ENCODE measurements at places on chromosomes 12 and 14.

DNA sequence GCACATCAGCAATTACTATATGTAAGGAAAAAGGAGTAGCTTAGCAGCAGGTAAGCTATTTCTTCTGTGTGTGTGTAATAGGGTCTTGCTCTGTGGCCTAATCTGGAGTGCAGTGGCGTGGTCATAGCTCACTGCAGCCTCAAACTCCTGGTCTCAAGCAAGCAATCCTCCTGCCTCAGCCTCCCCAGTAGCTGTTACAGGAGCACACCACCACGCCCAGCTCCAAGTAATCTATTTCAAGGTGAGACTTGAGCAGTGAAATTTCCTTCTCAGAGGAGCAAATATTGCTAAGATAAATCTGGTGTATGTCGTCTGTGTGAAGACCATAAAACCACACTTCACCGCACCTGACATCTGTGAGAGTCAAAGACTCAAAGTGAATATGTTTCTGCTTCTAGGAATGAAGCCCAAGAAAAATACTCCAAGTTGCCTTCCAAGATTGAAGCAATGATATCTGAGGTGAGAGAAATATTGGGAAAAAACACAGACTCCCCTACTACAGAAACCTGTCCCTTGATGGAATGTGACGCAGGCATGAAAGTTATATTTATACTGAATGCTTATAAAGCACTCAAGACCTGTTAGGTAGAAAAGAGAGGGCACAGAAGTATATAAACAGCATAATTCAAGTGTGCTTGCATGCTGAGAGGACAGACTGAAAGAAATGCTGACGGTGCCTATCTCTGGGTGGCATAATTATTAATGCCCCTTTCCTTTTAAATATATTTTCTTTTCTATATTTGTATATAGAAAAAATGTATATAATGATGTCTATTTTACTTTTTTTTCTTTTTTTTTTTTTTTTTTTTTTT lies 2.5 kb upstream of the SELPLG start:
- DNase-seq, result no peak

- no peak for DNase-seq
Measured at GRCh38 chr12:11763760-11764520, 114.5 kb downstream of the ETV6 start.

DNA sequence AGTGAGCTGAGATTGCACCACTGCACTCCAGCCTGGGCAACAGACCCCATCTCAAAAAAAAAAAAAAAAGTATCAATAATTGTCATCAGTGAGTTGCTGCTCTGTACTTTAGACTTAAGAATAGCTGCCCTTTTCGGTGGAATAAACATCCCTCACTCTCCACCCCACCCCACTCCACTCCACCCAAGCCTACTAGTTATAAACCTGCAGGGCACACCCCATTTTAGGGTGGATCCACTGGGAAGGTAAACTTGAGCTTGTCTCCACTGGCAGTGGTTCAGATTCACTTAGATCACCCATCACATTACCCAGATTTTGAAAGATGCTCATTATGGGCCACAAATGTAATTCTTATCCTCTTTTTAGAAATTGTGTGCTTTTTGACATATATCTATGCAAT lies 106.4 kb downstream of the GPR135 start:
- DNase-seq, result no peak

- DNase-seq, result no peak
Measured at GRCh38 chr12:81294325-81295190, 216.7 kb downstream of the ACSS3 start.

DNA sequence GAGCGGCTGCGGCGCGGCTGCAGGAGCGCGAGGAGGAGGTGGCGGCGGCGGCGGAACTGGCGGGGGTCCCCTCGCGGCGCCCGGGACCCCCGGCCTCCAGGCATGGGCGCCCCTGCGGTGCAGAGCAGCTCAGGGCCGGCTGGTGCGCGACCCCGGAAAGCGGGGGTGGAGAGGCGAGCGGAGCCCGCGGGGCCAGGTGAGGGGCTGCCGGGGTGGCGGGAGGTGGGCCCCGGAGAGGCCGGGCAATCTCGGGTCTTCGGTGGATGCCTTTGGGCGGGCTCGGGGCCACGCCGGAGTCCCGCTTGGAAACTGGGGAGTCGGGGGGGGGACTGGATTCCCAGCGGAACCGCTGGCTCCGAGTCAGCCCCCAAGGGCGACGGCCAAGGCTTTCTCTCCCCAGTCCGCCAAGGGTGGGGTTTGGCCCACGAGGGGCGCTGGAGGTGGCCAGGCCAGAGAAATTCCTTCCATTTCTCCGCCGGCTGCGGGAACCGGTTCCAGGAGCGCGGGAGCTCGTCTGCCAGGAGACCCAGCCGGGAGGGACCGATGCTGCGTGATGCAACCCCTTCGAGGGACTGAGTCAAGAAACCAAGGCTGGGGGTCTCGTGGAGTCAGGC lies 13.9 kb upstream of the NR4A1 start:
- no peak for DNase-seq

- no peak for DNase-seq
Measured at GRCh38 chr14:96364962-96365361, 1.6 kb downstream of the GSKIP start.

DNA sequence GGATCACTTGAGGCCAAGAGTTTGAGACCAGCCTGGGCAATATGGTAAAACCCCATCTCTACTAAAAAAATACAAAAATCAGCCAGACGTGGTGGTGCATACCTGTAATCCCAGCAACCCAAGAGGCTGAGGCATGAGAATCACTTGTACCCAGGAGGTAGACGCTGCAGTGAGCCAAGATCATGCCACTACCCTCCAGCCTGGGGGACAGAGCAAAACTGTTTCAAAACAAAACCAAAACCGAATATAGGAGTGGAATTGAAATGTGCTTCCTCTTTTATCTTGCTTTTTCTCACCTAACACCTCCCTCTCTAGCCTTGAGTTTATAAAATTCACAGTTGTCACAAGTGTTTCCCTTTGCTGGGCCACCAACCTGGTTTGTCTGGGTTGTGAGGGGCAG lies 181.9 kb downstream of the PAH start:
- no peak for DNase-seq

GRCh38 chr12:123723011-123723410 lies 10.9 kb downstream of the ATP6V0A2 start:
- DNase-seq, result no peak

GRCh38 chr14:82626156-82627066 lies 1092.8 kb upstream of the SEL1L start:
- no peak for DNase-seq

DNA sequence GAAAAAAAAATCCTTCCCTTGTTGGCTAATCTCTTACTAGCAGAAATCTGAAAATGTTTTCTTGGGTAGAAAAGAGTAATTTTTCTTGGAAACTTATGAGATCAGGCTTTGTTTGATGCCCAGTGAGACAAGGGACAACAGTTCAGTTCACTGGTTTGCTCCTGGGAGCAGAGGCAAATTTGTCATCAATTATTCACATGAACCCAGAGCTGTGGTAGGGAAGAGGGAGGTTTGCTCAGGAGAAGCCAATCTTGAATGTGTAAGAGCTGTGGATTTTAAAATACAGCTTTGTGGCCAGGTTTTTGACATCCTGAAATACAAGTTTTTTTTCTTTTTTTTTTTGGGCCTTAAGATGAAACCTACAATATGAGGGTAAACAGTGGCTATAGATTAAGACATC lies 426.6 kb downstream of the ATP23 start:
- no peak for DNase-seq

DNA sequence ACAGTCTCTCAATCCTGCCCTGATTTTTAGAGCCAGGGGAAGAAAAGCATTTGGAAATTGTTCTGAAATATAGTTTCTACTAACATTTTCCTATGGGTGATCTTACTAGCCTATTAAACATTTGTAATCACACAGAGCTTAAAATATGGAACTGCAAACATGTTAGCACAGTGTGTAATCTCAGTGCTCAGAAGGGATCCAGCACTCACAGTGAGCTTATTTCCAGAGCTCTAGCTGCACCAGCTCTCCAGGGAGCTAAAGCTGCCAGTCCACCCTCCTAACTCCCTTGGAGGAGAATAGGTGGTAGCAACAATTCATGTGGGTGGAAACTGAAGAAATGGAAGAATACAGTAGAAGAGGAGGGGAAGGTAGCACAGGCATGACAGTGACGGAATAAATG lies 64.9 kb upstream of the SYT1 start:
- DNase-seq, result no peak

- DNase-seq, result no peak
Measured at GRCh38 chr12:114917307-114917706, 233.3 kb upstream of the TBX3 start.

GRCh38 chr14:56657604-56658003 lies 78.0 kb downstream of the TMEM260 start:
- no peak for DNase-seq

DNA sequence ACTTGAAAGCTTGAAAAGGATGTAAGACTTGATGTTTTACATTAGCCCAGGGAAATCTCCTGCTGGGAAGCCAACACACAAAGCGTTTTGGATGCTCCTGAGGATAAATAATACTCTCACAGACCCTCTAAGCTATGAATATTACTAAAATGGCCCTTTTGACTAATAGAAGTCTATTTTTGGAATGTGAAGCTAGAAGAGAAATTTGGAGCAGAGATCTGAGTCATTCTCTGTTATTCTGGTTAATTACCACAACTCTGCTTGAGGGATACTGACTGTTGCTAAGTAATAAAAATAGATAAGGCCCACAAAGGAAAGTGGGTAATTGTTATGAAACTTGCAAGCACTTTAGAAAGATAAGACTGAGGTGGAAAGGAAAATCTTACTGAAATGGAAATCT lies 346.2 kb upstream of the STXBP6 start:
- DNase-seq, result no peak

GRCh38 chr14:22699801-22700564 lies 55.8 kb upstream of the OR6J1 start:
- DNase-seq, result no peak

DNA sequence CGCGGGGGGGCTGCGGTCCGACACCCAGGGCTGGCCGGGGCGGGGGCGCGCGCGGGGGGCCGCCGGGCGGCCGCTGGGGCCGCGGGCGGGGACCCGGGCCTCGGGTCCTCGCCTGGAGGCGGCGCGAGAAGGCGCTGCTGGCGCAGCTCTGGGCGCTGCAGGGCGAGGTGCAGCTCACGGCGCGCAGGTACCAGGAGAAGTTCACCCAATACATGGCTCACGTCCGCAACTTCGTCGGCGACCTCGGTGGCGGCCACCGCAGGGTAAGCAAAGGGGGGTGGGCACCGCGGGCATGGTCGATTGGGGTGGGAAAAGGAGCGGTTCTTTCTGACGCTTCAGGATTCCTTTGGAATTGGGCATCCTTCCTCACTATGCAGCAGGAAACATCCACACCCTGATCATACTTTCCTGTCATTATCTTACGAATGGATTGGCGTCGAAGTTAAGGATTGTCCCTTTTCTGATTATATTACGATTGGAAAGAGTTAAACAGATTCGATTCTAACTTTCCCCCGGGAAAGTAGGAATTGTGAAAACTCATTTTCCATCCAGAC lies 798 bp downstream of the PDZRN4 start:
- no peak for DNase-seq

- DNase-seq, result no peak
Measured at GRCh38 chr12:55829967-55830600, 697 bp upstream of the DNAJC14 start.

DNA sequence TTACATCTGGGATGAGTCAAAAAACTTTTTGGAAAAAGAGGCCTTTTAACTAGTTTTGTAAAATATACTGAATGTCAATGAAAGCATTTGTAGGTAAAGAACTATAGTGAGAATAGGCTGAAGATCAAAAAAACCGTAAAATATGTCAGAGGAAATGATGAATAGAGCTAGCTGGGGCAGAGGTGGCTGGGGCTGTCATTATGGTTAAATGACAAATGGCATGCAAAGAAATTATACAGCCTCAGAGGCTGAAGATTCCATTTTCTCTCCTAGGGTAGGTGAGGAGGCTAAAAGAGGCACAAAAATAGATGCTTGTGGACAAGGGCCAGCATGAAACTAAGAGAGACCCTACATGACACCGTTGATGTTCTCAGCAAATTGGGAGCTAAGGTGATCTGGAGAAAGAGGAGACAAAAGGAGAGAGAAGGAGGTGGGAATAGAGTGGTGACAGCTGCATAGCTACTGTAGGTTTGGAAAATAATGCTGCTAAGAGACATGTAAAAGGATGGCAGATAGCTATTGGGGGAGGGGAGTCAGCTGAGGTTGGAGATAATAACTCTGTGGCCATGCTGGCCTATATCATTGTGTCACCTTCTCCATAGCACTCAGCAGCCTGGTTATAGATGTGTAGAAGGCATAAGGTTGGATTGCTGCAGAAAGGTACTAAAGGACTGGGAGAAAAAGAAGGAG lies 63.8 kb downstream of the ABCC9 start:
- no peak for DNase-seq
